KBM-7 (cell line): ENCODE measurements at places on chromosomes 7 and 10.

- no peak for DNase-seq
Measured at GRCh38 chr7:95996174-95996573, 223.8 kb downstream of the DYNC1I1 start.

DNA sequence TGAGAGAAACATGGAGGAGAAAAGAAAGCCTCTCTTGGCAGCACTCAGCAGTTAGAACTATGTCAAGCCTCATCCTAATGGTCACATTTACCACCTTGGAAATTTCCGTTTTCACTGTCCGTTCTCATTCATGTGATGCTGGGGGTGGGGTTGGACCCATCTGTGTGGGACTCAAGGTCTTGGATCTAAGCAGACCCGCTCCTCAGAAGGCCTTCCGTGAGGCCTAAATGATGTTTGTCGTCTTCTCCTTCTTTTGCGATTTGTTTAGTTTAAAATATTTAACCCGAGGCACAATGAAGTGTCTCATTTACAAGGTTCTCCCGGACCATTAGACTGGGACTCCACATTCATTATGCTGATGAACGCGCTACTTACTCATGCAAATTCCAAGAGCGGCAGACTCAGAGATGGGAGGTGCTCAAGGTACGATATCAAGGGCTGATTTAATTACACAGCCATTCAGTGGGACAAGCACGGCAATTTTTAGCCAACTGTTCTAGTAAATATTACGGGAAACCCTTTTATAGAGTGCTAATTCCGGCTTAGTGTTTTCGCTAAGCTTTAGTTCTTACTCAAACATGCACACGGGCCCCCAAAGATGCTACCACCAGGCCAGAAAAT is 109.1 kb upstream of the EFCAB10 start:
- DNase-seq = no peak

GRCh38 chr10:71854031-71854430 is 3.0 kb upstream of the PSAP start:
- DNase-seq = no peak

- DNase-seq = no peak
Measured at GRCh38 chr7:47446871-47447466, 134.9 kb downstream of the TNS3 start.

DNA sequence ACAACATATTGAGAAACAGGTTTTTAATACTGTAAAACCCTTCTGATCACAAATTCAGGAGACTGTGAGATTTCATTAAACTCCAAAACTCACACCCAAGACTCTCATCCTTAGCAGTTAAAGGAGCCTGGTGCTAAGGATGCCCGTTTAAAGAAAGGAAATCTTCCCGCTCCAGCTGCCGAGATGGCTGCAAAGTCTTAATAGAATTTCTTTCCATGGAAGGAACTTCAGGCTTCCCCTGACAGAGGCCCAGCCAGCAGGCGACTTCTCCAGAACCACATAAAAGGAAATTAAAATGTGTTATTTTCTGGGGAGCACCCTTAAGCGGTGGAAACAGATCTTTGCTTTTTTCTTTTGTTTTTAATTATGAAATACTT is 104.7 kb upstream of the CHST15 start:
- DNase-seq = no peak

DNA sequence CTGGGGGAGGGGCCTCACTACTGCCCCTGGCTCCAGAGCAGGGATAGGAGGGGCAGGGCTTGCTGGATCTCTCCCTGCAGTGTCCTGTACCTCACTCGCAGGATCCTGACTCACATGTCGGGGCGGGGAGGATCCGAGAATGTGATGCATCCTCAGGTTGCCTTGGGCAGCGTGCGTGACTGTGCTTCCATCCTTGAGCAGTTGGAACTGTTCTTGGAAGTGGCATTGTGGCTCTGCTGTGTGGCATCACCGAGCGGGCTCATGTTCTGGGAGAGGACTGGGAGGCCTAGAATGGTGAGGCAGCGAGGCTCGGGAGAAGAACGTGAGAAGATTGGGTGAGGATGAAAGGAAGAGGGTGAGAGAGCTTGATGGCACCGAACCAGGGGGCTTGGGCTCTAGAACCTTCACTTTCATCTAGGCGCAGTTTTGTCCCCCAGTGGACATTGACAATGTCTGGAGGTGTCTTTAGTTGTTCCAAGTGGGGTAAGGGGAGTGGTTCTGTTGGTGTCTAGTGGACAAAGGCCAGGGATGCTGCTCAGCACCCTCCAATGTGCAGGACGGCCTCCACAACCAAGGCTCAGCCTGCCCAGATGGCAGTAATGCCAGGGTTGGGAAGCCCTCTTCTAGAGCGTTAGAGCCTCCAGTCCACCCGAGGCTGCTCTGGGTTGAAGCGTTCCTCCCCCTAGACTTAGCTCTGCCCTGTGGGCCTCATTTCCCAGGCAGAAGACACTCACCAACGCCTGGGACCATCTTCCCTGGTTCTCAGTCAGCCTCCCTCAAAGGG is 8.4 kb downstream of the RARRES2 start:
- no peak for DNase-seq

DNA sequence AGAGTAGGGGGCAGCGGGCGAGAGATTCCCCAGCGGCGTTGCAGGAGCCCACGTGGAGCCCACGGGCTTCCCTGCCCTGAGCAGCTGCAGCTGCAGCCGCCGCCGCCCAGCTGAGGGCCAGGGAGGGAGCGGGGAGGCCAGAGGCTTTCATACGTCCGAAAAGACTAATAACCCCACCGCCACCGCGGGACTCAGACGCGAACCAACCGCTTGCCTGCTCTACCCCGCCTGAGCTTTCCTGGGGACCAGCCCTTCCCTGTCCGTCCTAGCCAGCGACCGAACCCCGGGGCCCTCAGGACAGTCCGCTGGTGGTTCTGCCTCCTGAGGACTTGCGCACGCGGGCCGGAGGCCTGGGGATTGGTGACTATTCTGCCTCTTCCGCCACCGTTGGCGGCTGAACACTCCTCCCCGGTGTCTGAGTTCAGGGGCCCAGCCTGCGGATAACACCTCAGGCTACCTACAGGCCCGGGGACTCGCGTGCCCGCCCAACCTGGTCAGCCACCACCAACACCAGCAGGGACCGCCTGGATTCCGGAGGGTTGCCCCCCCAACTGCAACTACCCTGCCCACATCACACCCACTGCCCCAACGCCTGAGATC is 18.4 kb downstream of the IFT22 start:
- DNase-seq = no peak

- no peak for DNase-seq
Measured at GRCh38 chr7:24982917-24983316, 2.9 kb upstream of the OSBPL3 start.

DNA sequence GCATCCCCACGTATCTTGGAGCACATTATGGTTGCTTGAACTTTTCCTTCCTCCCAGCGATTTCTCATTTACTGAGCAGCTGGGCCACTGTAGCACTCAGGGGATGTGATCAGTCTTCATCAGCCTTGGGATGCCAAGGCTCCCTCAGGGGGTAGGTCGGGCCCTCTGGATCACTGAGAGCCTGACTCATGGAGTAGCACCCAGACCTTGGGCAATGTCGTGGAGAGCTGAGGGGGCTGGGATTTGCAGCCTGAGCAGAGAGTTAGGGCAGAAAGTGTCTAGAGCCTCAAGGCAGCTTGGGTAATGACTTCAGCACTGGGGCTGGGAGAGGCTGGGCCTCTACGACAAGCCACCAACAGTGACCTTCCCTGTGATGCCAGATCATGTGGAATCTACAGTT is 86.5 kb upstream of the CXCL12 start:
- DNase-seq = no peak
